ENCODE measurements at places on chromosomes 2 and 18.

DNA sequence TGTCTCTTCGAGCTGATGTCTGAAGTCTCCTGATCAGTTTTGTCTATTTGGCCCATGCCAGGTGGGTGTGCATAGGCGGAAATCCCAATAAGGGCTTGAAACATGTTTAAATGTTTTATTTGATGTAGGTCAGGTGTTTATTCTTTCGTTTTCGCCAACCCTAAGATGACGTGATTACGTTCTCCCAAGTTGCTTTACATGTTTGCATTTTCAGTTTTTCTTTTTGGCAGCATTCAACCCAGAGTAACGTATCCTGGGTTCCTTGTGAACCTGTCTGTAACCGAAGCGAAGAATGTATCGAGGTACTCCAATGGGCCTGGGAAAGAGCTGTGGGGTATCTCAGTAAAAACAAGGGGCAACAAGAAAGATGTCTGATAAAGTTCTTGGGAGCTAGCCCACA, 3.1 kb downstream of the ALPK2 start:
- no peak for DNase-seq

- DNase-seq = no peak
Measured at GRCh38 chr2:160670618-160671017, 177.0 kb upstream of the RBMS1 start.

GRCh38 chr2:192194866-192195547, at the start of gene TMEFF2:
TSS of gene TMEFF2 (minus strand) at chr2:192194933. CDS start at chr2:192194524, 409 bp downstream.
- DNase-seq = no peak

DNA sequence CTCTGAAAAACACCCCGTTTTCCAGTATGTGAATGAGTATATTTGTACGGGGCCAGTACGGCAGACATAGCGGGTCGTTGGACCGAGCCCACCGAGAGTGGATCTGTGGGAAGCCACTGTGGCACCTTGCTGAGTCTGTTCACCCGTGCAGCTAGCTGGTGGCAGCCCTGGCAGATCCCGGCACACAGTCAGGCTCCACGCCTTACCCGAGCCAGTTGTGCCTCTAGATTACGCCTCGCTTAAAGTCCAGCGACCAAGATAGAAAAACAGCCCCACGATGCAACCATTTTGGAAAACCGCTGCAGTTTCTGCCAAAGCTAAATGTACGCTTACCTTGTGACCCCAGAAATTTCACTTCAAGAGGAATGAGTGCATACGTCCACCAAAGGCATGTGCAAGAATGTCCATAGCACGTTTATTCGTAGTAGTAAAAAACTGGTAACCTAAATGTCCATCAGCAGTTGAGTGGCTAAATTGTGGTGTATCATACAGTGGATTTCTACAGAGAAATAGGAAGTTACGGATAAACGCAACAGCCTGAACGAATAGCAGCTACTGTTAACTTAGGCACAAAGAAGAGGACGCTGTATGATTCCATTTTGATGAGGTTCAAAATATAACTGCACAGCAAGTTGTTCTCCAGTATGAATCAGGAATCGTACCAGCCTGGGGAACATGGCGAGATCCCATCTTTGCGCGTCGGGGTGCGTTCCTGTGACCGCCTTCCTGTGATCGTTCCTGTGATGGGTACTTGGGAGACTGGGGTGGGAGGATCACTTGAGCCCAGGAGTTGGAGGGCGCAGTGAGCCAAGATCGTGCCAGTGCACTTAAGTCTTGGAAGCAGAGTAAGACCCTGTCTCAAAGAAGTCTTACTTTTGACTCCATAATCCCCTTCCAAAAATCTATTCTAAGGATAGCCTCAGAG, 688 bp upstream of the WDR33 start:
- no peak for DNase-seq

DNA sequence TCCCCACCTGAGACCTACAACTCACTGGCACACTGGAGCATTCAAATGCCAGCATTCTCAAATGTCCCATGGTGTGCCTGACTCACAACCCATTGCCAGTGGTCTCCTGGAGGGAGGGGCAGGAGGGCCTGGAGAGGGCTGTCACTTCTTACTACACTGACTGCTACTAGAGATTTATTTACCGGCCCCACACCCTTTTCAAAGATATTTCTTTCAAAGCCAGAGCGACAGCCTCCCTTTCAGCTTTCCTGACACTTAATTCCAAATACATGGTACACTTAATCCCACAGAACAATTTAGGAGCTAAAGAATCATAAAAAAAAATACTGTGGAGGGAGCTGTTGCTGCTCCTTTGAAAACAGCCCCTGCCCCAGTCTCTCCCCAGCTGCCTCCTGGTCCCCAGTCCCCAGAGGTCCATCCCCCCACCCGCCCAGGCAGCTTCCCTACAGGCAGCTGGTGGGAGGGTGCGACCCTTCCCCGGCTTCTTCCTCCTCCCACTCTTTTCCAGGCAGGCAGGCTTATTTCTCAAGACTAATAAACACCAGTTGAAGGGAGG, 129.1 kb upstream of the SMAD2 start:
- DNase-seq = no peak

- DNase-seq = no peak
Measured at GRCh38 chr2:31258351-31258750, 24.4 kb downstream of the EHD3 start.

DNA sequence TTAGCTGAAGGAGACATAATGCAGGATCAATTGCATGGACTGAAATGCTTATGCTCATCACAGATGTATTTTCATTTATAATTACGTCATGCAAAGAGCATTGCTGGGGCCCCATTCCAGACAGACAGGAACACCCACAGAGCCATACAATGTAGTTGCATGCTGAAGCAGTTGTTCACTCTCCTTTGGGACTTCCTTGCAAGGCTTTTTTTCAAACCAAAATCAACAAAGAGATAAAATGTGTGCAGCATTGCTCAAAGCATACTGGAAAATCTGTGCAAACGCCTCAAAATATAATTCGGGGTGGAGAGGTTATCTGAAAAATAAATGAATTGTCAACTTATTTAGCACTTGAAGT, 463.2 kb downstream of the CDH2 start:
- no peak for DNase-seq

DNA sequence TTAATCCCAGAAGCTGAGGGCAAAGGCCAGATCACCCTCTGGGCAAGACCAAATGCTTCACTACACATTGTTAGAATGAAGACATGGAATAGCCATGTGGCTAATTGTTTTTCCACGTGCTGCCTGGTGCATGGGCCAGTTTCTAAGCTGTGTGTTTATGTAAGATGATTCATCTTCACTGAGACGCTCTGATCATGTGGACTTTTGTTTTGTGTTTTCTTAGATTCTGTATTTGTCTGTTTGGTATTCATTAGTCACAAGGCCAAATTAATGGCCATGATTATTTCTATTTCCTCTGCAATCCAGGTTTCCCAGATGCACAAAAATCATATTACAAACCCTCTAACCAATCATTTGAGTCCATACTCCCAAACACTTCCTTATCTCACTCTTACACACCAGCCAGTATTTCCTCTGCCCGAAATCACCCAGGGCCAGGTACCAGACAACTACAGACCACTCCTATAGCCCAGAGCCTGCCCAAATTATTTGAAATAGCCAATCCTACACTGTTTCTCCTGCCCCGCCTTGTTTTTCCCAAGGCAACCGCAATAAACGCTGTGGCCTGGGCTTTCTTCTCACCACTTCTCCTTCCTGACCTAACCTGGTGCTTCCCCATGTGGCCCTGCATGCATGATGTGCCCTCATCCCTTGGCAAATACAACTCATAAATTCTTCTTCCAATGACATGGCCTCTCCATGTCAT, 94.2 kb upstream of the SP3 start:
- no peak for DNase-seq
